ENCODE measurements at places on chromosomes 13 and 19.

DNA sequence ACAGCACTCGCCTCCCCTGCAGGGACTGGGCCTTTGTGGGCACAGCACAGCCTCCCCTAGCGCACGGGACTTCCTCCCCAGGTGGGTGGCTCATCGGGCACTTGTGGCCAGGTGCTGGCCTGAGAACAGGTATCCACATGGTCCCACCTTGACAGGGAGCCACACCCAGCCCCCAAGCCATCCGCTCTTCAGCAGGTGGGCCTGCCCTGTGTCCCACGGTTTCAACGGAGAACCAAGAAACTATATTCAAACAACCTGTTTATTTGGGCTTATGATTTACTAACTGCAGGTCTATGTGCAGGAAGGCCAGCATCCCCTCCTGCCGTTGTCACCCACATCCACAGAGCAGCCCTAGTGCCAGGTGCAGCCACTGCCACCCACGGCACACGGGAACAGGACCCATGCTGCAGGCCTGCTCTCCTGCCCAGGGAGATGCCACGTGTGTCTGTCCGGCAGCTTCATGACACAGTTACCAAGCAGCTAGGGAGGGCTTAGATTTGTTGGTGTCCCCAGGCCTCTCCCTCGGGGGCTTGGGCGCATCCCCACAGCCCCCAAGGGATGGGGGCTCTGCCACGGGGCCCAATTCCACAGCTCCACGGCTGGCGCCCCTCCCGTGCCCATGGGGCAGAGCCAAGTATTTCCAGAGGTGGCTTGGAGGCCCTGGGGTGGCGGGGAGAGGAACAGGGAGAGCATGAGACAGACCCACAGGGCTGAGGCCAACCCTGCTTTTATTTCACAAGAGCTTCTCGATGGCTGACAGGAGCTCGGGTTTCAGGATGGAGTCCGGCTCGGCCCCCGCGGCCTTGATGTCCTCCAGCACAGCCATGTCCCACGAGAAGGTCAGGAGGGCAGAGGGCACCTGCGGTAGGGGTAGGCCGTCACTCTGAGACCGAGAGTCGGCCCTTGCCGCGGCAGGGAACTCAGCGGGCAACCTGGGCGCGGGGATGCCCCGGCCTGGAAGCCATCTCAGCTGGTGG lies 12.5 kb downstream of the UBXN6 start:
- no peak for DNase-seq
- H3K36me3 ChIP-seq: peaks cover 35% of the 10 kb centered on the region
- H3K4me1 ChIP-seq: peaks cover 2% of the 10 kb centered on the region
- H3K27ac ChIP-seq: no peak overlapping the region

- H3K27ac ChIP-seq: no peak overlapping the region
- H3K4me1 ChIP-seq: no peaks in the 10 kb centered on the region
- H3K27me3 ChIP-seq: no peaks in the 10 kb centered on the region
- no peak overlapping the region for H3K4me3 ChIP-seq
Observed at GRCh38 chr19:46256855-46257254, 27.3 kb downstream of the IGFL1 start.

- DNase-seq: no peak
- no peaks in the 10 kb centered on the region for H3K36me3 ChIP-seq
- H3K27me3 ChIP-seq: no peaks in the 10 kb centered on the region
- no peak overlapping the region for H3K27ac ChIP-seq
- H3K4me3 ChIP-seq: no peak overlapping the region
- H3K4me1 ChIP-seq: no peaks in the 10 kb centered on the region
Observed at GRCh38 chr13:92513672-92514071, 712.9 kb upstream of the GPC6 start.

DNA sequence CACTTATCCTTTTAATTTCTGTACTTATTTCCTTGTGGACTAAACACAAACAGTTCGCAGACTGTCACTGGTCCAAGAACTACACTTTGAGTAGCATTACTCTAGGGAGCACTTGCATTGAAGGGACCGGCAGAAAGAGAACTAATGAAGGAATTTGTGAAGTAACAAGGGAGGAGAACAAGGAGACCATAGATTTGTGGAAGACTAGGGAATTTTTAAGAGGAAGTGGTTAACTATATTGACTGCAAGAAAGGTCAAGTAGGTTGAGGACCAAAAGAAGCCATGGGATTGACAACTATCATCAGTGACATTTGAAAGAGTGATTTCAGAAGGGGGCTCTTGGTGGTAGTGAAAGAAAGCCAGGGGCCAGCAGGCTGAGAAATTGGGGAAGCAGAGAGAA lies 4.0 kb upstream of the RB1 start:
- H3K36me3 ChIP-seq: no peaks in the 10 kb centered on the region
- H3K27me3 ChIP-seq: no peaks in the 10 kb centered on the region
- DNase-seq: no peak
- 0 out of 2 replicates have a peak, but pooled peaks cover 1% of the 10 kb centered on the region for H3K4me1 ChIP-seq
- no peak overlapping the region for H3K4me3 ChIP-seq
- H3K27ac ChIP-seq: no peak overlapping the region

DNA sequence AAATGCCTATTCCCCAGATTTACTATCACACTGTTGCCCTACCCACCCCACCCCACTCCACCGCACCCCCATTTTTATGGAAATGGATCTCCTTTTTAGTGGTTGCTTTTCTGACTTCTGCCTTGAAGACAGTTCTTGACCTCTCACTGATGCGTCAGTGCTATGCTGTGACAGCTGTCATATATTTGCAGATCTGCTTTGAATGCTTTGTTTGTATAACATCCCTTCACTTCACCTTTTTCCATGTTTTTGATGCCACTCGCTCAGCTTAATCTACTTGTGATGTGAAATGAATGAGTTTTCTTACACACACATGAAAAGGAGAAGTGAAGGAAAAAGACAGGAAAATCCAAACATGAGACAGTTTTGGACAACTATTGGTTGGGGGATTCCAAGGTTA lies 731.0 kb downstream of the SLITRK6 start:
- DNase-seq: no peak
- no peak overlapping the region for H3K27ac ChIP-seq
- H3K4me3 ChIP-seq: no peak overlapping the region
- no peaks in the 10 kb centered on the region for H3K27me3 ChIP-seq
- no peaks in the 10 kb centered on the region for H3K4me1 ChIP-seq
- H3K36me3 ChIP-seq: no peaks in the 10 kb centered on the region

DNA sequence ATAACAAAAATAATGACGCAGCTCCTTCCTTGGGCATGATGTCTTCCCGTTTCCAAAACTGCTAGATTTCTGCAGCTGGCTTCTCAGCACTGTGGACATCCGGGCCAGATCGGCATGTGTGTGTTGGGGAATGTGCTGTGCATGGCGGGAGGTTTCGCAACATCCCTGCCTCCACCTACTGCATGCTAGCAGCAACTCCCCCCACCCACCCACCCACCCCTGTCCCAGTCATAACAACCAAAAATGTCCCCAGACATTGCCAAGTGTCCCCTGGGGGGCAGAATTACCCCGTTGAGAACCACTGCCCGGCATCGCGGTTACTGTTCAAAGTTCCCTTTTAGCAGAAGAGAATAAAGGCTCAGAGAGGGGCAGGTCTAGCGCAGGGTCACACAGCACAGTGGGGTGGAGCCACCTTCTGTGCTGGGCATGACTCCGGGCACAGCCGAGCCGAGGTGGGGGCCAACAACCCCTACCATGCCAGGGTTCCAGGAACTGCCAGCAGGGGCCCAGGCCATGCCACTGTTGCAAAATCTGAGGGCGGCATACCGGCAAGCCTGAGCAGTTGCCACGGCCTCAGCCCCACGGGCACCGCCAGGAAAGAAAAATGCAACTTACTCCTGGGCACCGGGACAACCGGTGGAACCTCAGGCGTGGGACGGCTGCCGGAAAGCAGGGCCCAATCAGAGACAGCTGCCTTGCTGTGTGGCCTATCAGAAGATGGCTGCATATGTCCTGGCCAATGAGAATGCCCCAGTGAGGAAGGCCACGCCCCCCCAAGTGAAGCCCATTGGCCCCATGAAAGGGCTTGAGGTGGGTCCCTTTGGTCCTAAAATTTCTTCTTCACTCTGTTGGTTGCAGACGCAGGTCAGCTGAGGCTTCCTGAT lies 22.5 kb upstream of the NFIC start:
- H3K27ac ChIP-seq: no peak overlapping the region
- 0 out of 2 replicates have a peak, but pooled peaks cover 1% of the 10 kb centered on the region for H3K27me3 ChIP-seq
- no peaks in the 10 kb centered on the region for H3K4me1 ChIP-seq
- no peaks in the 10 kb centered on the region for H3K36me3 ChIP-seq
- H3K4me3 ChIP-seq: no peak overlapping the region

- H3K4me3 ChIP-seq: no peak overlapping the region
- H3K27ac ChIP-seq: no peak overlapping the region
- H3K27me3 ChIP-seq: no peaks in the 10 kb centered on the region
- DNase-seq: no peak
- no peaks in the 10 kb centered on the region for H3K36me3 ChIP-seq
Observed at GRCh38 chr13:31444266-31444856, 244.6 kb downstream of the B3GLCT start.

DNA sequence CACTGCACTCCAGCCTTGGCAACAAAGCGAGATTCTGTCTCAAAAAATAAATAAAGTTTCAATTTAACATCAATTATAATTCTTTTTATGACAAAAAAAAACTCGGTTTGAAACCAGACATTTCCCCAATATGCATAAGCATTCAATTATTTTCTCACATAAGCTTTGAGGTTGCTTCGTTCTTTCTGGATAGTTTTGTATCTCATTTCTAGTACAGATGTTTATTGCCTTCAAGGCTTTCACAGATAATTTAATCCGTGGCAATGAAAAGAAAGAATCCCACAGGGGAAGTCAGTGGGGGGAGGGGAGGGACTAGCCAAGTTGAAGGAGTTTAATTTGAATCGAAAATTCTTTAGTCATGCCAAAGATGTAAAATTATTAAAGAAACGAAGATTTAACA lies 29.6 kb upstream of the TSC22D1 start:
- no peak overlapping the region for H3K4me3 ChIP-seq
- H3K27me3 ChIP-seq: no peaks in the 10 kb centered on the region

- no peaks in the 10 kb centered on the region for H3K36me3 ChIP-seq
- H3K27me3 ChIP-seq: no peaks in the 10 kb centered on the region
- no peak overlapping the region for H3K27ac ChIP-seq
- no peak overlapping the region for H3K4me3 ChIP-seq
- DNase-seq: no peak
Observed at GRCh38 chr19:14114854-14115253, 2.7 kb downstream of the PRKACA start.

DNA sequence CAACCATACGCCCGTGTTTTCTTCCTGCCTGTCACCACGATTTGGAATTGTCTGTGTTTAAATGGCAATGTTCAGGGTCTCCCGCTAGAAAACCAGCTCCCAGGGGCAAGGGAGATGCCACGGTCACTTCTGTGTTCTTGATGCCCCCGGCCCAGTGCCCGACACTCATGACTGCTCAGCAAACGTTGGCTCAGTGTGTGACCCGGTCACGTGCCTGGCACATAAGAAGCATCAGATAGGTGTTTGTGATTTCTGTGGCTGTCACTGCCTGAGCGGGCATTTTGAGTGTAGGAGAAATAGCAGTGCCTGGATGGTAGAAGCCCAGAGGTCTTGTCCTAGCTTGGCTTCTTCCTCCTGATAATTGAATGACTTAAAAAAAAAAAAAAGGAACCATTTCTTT lies 15.5 kb downstream of the HDGFL2 start:
- H3K36me3 ChIP-seq: peaks cover 22% of the 10 kb centered on the region
- no peak for DNase-seq
- H3K27me3 ChIP-seq: no peaks in the 10 kb centered on the region
- H3K4me3 ChIP-seq: no peak overlapping the region
- H3K4me1 ChIP-seq: no peaks in the 10 kb centered on the region

- no peaks in the 10 kb centered on the region for H3K36me3 ChIP-seq
- peaks cover 1% of the 10 kb centered on the region for H3K4me1 ChIP-seq
- peaks cover 18% of the 10 kb centered on the region for H3K27me3 ChIP-seq
- no peak for DNase-seq
Observed at GRCh38 chr13:97004886-97005285, 10.6 kb upstream of the OXGR1 start.

- no peaks in the 10 kb centered on the region for H3K36me3 ChIP-seq
Observed at GRCh38 chr13:95317039-95317989, 16.1 kb upstream of the ABCC4 start.

- DNase-seq: no peak
- H3K27ac ChIP-seq: no peak overlapping the region
- no peaks in the 10 kb centered on the region for H3K27me3 ChIP-seq
- peaks cover 2% of the 10 kb centered on the region for H3K4me1 ChIP-seq
Observed at GRCh38 chr19:35109395-35110112, 6.1 kb upstream of the FXYD3 start.

- no peak for DNase-seq
- H3K4me3 ChIP-seq: no peak overlapping the region
- no peaks in the 10 kb centered on the region for H3K36me3 ChIP-seq
- H3K27me3 ChIP-seq: no peaks in the 10 kb centered on the region
Observed at GRCh38 chr13:53357582-53357981, 329.0 kb downstream of the OLFM4 start.

DNA sequence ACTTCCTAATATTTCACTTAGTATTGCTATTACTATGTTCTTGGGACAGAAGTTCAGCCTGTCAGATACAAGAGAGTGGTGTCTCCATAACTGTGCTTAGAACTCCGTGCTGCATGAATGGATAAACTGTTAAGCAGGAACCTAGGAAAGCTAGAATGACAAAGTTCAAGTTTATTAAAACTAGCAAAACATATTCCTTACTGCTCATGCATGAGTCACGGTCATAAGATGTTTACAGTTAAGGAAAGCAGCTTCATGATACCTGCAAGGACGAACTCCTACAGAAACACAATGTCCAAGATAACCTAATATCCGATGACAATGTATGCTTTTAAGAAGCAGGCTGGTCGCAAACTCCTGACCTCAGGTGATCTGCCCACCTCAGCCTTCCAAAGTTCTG lies 6.0 kb upstream of the ZNF765 start:
- DNase-seq: no peak
- H3K4me3 ChIP-seq: no peak overlapping the region
- no peaks in the 10 kb centered on the region for H3K27me3 ChIP-seq
- no peaks in the 10 kb centered on the region for H3K36me3 ChIP-seq
- no peak overlapping the region for H3K27ac ChIP-seq
- no peaks in the 10 kb centered on the region for H3K4me1 ChIP-seq

GRCh38 chr19:35689836-35690235 lies 14.5 kb upstream of the ZBTB32 start:
- H3K27me3 ChIP-seq: no peaks in the 10 kb centered on the region
- H3K4me1 ChIP-seq: no peaks in the 10 kb centered on the region
- DNase-seq: no peak
- no peak overlapping the region for H3K4me3 ChIP-seq
- no peaks in the 10 kb centered on the region for H3K36me3 ChIP-seq
- H3K27ac ChIP-seq: no peak overlapping the region

DNA sequence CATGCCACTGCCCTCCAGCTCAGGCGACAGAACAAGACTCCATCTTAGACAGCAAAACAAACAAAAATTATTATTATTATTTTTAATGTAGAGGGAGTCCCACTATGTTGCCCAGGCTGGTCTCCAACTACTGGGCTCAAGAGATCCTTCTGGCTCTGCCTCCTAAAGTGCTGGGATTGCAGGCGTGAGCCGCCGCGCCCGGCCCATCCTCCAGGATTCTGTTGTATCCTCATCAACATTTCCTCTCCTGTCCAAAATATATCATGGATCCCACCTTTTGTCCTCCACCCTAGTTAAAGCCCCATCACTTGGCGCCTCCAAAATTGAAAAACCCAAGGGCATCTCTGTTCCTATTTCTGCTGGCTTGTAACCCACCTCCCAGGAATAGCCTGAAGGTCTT lies 1.2 kb downstream of the ZNF784 start:
- no peak overlapping the region for H3K27ac ChIP-seq
- no peak for DNase-seq
- H3K36me3 ChIP-seq: no peaks in the 10 kb centered on the region
- no peaks in the 10 kb centered on the region for H3K27me3 ChIP-seq
- H3K4me3 ChIP-seq: no peak overlapping the region
- no peaks in the 10 kb centered on the region for H3K4me1 ChIP-seq

GRCh38 chr13:80082396-80083080 lies 258.4 kb downstream of the SPRY2 start:
- no peak overlapping the region for H3K4me3 ChIP-seq
- peaks cover 2% of the 10 kb centered on the region for H3K4me1 ChIP-seq
- no peaks in the 10 kb centered on the region for H3K36me3 ChIP-seq
- H3K27me3 ChIP-seq: no peaks in the 10 kb centered on the region
- DNase-seq: no peak
